ENCODE measurements at places on chromosomes 4 and X.

DNA sequence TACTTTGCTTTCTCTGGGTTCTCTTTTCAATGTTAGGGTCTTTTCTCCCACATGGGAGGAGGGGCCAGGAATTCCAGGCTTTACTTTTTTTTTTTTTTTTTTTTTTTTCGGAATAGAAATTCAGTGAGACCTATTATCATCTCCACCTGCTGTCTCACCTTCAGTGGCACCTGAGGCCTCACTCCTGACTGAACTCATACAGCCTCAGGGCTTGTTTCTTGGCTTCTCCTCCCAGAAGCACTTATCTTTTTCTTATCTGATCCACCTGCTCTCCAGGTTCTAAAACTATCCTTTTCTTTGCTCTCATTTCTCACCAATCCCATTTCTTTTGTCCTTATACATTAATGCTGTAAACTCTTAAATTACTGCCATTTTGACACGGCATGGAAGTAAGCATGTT lies 117.3 kb upstream of the PPP3CA start:
- DNase-seq: no peak

DNA sequence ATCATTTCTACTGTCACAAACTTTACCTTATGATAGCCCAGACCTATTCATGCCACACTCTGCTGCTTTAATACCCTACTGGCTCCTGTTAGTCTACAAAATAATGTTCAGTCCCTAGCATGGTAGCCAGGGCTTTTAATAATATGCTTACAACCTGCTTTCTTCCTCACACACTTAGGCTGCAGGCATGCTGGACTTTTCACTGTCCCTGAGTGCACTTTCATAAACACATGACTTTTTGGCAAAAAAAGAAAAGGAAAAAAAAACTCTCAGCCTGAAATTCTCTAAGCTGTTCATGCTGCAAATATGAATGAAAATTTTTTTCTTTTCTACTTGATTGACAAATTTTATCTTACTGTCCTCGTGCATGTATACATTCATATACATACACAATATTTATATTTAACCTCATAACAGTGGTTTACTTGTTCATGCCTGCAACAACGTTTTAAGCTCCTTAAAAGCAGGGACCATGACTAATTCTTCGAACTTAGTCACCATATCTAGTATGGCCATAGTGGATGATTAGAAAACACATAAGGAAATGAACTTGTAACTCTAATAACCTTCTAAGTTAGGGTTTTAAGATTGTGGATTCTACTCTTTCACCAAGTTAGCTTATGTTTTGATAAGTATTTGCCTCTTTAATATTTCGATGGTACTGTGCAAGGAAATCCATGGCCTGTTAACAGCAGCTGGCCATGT lies 229.5 kb downstream of the SPCS3 start:
- DNase-seq: no peak

- DNase-seq: no peak
These were observed 101.1 kb downstream of the ADGRL3 start for GRCh38 chr4:61301271-61301670.

GRCh38 chr4:87734936-87735335 lies 64.4 kb upstream of the IBSP start:
- DNase-seq: no peak

- no peak for DNase-seq
These were observed 50.8 kb downstream of the PRPS1 start for GRCh38 chrX:107678957-107679740.

- DNase-seq: no peak
These were observed 29.9 kb downstream of the SOWAHB start for GRCh38 chr4:76867880-76868655.

- no peak for DNase-seq
These were observed 17.4 kb downstream of the ATP5ME start for GRCh38 chr4:656436-657337.

DNA sequence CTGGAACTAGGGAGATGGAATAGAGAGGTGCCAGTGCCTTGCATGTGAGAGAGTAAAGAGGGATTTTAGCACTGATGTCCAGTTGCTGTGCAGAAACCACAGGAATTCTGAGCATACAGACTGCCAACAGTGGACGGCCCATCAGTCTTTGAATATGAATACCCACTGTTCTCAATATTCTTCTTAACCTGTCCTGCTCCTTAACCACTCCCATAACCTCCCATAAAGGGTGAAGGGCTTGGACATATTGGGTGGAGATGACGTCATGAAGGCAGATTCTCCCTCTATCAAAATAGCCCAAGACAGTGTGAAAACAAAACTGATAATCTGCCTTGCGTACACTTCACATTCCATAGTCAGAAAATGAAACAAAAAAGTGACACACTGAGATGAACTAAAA lies 1313.7 kb upstream of the PABPC4L start:
- DNase-seq: no peak
